ENCODE measurements at places on chromosomes 3 and 15.

DNA sequence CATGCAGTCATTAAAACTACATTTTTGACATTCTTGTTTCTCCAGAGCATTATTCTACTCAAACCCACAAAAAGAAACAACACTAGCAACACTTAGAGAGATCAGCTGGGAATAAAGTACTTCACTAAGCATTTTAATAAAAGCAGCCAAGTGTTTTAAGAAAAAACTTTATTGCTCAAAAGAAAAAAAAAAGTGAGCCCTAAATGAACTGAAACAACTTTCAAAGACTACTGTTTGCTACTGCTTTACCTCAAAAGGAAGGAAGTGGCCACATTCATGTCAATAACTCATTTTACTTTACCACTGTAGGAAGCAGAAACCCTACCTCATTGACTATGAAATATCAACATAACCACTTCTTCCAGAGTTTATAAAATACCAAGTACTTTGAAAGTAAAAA, 91.3 kb downstream of the UACA start:
- DNase-seq, result no peak

DNA sequence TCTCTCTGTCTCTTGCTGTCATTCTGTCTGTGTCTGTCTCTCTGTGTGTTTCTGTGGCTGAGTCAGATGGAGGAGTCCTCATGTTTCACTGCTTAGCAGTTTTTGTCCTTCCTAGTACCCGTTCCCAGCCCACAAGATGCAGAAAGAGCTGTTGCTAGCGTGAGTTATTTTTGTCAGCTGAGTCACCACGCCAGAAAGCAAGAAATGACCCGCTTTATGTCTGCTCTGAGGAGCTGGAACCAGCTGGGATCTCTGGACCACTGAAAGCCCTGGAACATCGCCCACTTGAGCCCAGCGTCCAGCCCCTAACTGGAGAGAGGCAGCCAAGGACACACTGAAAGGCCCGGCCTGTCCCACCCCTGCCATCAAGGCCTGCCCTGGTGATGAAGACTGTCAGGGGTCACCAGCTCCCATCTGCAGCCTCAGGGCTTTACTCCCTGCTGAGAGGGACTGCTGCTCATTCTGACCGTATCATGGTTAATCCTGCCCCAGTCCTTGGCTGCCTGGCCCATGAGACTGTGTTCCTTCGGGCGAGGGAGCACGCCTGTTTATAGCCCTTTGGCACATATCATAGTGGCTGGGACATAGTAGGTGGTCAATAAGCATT, 101.7 kb upstream of the TPM1 start:
- DNase-seq, result no peak

DNA sequence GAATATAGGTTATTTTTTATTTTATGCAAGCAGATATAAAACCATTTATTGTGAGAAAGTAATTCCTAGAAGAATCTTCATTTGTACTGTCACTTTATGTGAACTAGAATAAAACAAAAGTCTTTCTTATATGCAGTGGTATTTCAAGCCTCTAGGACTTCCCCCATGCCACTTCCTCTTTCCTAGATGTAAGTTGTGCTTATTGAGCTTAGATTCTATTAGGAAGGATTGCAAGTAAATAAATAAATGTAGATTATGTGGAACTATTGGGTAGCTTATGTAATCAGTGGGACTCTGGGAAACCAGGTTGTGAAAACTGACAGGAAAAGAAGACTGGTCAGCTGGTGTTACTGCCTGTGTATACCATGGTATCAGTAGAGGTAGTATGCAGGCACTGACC, 169.7 kb downstream of the RSRC1 start:
- no peak for DNase-seq

GRCh38 chr15:64144192-64144564, 7.4 kb upstream of the SNX22 start:
- DNase-seq, result no peak
